ENCODE measurements at places on chromosomes 1 and 21.

DNA sequence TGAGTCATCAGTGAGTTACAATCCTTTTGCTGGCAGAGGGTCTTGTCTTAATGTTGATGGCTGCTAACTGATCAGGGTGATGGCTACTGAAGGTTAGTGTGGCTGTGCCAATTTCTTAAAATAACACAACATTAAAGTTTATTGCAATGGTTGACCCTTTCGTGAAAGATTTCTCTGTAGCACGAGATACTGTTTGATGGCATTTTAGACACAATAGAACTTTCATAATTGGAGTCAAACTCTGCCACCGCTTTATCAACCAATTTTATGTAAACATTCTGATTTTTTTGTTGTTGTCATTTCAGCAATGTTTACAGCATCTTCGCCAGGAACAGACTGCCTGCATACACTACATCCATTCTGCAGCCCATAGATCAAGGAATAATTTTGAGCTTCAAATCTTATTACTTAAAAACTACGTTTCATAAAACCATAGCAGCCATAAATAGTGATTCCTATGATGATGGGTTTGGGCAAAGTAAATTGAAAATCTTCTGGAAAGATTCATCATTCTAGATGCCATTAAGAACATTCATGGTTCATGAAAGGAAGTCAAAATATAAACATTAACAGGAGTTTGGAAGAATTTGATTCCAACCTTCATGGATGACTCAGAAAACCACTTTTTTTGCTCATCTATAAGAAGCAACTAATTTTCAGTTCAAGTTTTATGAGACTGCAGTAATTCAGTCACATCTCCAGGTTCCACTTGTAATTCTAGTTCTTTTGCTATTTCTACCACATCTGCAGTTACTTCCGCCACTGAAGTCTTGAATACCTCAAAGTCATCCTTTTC lies 85.9 kb downstream of the TYW3 start:
- no peak for DNase-seq

GRCh38 chr1:202361701-202362100 lies 13.2 kb downstream of the PPP1R12B start:
- DNase-seq: no peak

- no peak for DNase-seq
Measured at GRCh38 chr1:93744299-93744988, 62.8 kb upstream of the BCAR3 start.

DNA sequence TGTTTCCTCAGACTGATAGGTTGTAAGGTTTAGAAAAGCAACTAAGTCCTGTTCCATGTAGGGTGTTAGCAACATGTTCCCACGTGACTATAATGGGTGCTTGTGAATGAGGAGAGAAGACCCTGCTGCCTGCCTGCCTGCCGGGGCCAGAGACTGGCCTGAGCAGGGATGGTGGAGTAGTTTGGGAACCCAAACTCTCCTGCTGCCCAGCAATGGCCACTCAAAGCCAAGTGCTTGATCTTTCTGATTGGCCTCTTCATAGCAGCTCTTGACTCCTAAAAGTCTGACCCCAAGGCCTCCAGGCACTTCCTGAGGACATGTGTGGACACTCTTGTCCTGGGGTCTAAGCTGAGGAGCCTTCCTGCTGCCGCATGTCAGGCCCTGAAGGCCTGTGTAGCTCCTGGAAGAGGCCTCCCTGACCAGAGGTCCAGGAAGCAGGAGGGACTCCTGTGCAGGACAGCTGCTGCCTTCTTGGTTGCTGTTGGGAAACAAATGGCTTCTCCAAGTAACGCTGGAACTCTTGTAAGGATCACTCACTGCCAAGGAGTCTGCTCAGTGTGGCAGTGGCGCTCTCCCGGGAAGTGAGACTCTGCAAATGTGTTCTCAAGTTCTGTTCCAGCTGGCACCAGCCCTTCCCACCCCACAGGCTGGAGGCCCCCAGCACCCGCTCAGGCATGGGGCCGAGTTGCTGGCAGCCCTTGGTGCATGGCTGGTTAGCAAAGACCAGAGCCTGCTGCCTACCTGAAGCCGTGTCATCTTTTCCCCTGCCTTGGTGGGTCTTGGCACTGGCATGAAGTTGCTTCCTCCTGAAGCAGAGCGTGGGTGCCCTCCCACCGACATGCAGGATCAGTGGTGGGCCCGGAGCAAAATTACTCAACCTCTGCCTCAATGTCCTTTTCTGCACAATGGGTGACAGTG lies 35.5 kb downstream of the MAN1C1 start:
- DNase-seq: no peak

GRCh38 chr1:234123867-234124266 lies 219.4 kb downstream of the SLC35F3 start:
- DNase-seq: no peak

GRCh38 chr1:162133566-162133965 lies 64.1 kb downstream of the NOS1AP start:
- no peak for DNase-seq

DNA sequence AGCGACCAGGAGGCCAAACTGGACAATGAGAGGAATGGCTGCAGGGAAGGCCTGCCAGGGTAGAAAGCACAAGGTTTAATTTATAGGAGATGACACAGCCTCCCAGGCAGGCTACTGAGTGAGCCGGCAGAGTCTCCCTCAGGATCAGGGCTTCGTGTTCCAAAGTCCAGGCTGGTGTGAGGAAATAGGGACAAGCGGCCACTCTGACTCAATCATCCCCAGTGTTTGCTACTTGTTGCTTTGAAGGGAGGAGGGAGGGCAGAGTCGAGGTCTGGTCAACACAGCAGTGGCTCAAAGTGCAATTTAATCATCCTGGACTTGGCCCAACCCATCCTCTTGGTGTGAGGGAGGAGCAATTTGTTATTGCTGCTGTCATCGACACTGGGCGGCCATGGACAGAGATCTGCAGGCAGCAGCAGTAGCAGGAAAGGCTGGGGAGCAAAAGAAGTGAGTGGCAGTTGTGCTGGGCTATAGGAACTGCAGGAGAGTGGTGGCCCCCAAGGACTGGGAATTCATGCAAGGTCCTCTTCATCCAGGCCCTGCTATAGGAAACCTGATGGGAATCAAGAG lies 27.5 kb downstream of the TBX15 start:
- no peak for DNase-seq

- no peak for DNase-seq
Measured at GRCh38 chr1:23564529-23565122, 5.3 kb upstream of the ID3 start.

DNA sequence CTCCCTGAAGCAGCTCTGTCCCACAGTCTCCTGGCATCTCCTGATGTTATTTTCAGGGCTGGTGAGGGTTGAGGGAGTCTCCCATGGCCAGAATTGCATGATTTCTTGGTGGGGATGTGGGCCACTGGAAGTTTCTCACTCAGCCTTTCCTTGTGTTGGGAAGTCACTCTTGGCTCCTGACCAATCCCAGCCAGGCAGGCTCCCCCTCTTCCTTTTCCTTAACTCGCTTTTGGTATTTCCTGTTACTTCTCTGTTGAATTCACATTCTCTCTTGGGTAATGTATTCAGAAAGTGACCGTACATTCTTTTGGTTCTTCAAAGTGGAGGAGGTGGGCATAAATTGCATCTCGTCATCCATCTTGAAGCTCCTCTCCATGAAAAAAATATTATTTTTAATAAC lies 135.7 kb downstream of the PCBP3 start:
- DNase-seq: no peak

DNA sequence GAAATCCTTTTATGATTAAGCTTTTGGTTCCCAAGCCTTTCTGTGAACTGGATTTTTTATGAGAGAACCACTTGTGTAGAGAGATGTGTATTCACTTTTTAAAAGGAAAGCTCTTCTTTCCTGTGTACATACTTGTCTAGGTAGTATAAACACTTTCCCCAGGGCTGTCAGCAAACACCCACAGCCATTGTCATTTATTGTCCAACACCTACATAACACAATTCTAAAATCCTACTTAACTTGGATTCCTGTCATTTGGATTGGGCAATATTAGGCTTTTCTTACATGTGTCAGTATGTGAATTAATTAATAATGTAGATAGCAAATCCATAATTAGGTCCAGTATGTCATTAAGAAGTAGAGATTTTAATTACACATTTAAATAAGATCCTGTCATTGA lies 12.3 kb downstream of the DDX20 start:
- no peak for DNase-seq
